ENCODE measurements at places on chromosomes 1 and 21.

DNA sequence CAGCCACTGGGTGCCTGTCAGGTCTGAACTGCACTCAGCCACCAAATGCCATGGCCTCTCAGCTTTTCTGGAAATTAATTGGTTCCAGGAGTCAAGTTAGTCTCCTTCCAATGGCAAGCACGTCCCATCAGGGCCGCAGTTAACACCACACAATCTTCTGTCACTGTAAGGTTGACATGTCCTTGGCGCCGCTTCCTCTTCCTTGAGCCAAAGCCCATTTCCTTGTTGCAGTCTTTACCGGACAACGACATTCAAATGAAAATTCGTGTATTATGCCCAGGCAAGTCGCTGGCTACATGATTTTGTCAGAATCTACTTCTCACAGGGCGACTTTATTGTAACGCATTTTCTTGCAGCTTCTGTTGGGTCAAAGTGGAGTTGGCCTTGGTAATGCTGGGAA is 430.6 kb upstream of the KAZN start:
- DNase-seq: no peak

GRCh38 chr21:16517383-16517782 is 787.6 kb downstream of the USP25 start:
- no peak for DNase-seq

DNA sequence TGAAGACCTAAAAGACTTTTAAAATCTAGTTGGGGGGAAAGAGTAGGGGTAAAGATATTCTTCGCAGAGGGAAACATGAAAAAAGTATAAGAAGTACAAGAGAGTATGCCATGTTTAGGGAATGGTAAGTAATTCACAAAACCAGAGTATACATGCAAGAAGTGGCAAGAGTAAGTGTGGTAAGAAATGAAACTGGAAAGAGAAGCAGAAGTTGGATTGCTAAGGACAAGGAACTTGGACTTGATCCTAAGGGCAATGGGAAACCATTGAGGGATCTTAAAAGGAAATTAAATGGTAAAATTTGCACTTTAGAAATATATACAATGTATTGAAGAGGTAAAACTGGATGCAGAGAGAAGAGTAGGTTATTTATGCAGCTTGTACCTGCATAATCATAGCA is 9.2 kb upstream of the ZNF644 start:
- DNase-seq: no peak

DNA sequence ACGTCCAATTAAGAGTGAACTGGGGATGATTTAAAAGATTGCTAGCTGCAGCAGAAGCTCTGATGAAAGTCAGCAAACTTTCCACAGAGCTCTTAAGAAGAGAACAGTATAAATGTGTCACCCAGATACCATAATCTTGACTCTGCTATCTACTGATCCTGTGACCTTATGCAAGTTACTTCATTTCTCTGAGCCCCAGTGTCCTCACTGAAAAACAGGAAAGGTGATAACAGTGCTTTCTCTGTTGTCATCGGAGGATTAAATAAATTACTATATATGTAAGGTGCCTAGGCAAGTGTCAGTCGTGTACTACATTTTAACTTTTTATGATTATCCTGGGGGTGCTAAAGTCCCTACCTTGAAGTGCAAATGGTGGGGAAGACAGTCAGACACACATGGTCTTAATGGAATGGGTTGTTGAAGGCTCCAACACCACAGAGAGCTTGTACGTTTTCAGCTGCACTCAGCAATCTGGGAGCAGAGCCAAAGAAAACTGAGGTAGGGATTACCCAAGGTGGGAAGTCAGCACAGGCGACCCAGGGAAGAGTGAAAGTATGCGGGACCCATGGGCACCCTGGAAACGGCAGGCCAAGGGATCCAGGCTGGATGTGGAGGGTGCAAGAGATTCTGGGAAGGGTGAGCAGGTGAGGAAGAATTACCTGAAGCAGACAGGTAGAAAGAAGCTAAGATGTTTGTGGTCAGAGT is 82.8 kb downstream of the DTL start:
- DNase-seq: no peak

GRCh38 chr1:190579552-190580193 is 102.0 kb upstream of the BRINP3 start:
- no peak for DNase-seq

Data from H9 (cell line).